ENCODE measurements at places on chromosomes 4 and X.

GRCh38 chr4:101009471-101009870, 337.9 kb downstream of the PPP3CA start:
- DNase-seq, result no peak

DNA sequence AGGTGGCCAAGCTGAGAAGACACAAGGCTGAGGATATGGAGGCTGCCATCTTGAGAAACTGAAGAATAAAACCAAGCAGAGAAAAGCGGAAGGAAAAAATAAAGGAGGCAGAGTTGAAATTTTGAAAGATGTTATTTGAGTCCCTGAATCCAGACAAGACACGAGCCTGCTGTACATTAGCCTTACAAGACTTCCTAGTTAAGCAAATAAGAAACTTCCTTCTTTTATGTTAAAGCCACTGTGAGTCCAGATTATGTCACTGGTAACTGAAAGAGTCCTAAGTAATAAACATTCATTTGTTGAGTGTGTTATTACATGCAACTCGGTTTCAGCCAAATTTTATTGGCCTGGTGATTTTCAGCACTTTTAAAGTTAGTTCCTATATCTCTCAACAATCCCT, 30.4 kb downstream of the DRD5 start:
- no peak for DNase-seq

- DNase-seq, result peak; percentile 3
These were observed 793.0 kb upstream of the NDST4 start for GRCh38 chr4:115906428-115906827.

DNA sequence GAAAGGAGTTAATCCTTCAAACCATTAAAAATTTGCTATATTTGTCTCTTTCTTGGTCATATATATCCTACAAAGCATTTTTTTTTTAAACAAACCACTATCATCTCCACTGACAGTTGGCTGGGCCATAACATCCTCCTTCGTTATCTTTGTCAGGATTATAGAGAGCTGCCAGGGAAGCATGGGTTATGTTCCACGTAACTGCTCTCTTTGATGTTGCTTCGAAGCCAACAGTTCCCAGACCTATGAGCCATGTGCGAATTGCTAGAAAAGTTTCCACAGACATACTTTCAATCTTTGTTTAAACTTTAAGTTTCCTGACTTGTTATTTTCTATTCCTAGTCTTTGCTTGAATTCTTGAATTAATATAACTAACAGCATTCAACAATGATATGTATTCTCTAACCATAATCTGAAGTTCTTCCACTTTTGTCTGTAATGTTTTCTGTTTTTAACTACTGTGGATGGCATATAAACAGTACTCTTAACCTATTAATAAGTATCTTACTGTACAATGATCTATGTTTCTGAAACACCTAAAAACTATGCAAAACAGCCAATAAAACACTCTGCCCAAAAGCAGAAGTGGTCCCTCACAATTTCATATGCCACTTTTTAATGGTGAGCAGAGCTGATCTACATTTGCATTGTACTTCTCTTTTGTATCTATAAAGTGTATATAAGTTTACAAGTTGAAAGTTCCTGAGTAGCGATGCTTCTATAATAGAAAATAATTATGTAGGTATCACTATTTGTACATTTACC, 37.9 kb downstream of the EREG start:
- no peak for DNase-seq

DNA sequence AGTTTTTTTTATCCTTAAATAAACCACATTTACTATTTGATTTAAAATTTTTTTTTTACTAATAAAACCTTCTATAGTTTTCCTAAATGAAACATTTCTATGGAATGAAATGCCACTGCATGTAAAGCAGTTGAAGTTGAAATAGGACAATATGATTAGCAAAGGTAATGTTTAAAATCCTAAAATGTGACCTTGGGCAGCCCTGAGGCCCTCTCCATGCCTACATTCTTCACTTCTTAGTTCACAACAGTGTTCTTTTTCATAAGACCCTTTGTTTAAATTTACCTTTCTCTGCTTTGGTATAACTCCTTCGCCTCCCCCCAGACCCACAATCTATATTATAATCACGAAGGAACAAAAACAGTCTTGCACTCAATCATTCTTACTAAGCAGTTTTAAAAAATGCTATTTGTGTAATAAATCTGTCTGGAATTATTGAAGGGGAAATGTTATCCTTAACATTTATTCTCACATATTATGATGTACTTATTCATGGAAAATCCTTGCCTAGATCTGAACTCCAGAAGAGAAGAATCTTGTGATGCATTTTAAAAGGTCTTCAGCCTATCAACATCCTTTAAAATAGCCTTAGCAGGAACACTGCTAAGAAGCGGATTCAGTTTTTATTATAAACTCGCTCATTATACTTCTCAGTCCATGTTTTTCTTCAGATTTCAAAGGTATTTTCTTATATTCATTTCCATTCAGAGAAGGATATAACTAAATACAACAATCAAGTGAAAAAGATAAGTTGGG, 124.6 kb upstream of the NAP1L5 start:
- no peak for DNase-seq

DNA sequence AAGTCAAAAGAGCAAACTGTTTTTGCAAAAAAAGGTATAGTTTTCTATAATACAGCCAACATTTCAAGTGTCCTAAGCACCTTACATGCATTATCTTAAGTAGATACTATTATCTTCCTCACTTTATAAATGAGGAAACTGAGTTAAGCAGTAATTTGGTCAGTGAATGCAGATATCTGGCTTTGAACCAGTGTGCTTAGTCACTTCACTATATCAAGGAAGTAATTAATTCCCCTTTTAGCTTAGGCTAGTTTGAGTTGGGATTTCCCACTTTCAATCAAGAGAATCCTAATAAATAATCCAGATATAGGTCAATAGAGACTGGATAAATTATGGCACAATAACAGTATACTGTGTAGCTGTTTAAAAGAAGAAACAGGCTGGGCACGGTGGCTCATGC, 14.8 kb downstream of the SPINK2 start:
- DNase-seq, result no peak

Data from ELR (cell line).